Activated T-helper 1 cell treated with anti-CD3 and anti-CD28 coated beads, Interleukin-2, amount 50 U/mL, for 16 hours (primary cell): ENCODE measurements at places on chromosomes 11 and 22.

GRCh38 chr11:68692115-68692514, 7.8 kb downstream of the GAL start:
- no peak for DNase-seq

DNA sequence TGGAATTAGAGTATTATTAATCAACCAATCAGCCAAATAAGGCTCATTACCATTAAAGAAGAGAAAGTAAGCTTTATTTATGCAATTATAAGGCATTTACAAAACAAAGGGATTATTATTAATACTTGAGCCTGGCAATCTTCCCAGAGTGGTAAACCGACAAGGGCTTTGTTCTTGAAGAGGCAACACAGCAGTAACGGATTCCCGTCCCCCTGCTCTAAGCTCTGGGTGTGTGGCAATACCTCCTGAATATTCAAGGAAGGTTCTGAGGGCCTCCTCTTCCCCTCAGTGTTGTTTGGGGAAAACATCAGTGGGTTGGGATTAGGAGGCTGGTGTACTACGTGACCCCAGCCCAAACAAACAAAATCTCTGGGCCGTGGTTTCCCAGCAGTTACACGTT, 176.5 kb downstream of the TENM4 start:
- DNase-seq: no peak

DNA sequence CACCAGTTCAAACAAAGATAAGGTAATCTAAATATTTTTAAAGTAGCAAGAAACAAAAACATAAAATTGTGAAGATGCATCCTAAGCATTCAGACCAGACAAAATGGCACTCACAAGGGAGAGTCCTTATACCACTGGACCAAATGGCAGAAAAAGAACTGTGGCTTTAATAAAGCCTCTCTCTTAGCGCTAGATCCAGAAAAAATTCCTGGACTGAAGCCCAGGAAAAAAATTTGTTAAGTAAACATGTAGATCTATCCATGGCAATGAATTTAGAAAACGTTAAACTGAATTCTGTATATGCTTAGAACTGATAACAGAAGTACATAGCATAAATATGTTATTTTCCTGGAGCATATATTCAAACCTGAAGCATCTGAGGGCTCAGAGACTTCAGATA, 11.8 kb upstream of the CD59 start:
- DNase-seq: no peak

GRCh38 chr11:102632026-102632425, 6.9 kb upstream of the MMP20 start:
- no peak for DNase-seq

- no peak for DNase-seq
These were observed 3.5 kb upstream of the POU2F3 start for GRCh38 chr11:120236169-120237107.

GRCh38 chr22:32999039-32999815, 59.0 kb downstream of the SYN3 start:
- DNase-seq: no peak

- DNase-seq: no peak
These were observed 10.7 kb upstream of the CD5 start for GRCh38 chr11:61091373-61092279.

DNA sequence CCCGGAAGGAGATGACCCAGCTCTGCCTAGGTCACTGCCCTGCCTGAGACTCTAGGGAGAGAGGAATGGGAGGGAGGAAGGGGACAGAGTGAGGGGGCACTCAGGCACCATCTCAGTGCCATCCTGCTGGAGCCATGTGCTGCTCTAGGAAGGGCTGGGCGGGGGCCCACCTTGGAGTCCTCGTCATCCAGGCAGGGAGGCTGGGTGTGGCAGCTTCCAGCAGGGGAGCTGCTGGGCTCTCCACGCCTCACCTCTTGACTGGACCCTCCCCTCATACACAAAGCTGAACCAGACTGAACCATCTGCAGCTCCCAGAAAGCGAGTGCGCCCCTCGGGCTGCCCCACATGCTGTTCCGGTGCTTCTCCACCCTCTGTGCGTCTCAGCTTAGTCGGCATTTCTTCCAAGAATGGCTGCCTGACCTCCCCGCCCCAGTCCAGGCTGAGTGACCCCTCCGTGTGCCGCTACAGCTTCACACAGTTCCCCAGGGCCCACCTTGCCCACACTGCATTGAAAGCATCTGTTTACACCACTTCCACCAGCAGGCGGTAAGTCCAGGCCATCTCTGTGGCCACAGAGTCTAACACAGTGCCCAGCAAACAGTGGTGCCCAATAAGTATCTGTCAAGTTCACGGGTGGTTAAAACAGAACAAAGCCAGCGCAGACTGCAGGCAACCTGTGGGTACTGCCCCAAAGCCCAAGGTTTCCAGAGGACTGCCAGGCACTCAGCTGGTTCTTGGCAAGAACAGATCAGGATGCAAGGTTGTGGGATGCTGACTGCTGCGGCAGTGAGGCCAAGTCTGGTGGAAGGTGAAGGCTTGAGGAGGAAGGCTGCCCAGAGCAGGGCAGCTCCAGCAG, 9.4 kb upstream of the TRIM29 start:
- DNase-seq: no peak

DNA sequence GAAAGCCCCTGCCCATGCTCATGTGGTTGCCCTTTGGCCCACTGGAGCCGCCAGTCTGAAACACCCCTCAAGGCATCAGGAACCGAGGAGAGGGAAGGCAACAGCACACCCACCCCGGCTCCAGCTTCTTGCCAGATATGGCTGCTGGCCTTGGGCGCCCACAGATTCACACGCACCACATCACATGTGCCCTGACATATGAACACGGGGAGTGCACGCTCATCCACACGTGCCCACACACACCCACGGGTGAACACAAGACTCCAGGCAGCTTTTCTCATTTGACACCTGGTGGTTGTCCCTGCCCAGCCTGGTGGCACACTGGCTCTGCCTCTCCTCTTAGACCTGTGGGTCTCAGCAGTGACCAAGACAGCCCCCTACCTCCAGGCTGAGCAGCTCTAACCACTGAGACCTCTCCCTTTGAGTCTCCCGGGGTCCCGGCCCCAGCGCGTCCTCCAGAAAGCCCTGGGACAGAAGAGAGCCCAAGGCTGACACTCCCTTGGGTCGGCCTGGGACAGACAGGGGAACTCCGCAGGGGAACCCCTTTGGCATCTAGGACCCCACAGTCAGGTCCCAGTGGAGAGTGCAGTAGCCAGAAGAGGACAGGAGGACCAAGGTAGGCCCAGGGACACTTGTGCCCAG, 2.7 kb upstream of the MAPK12 start:
- DNase-seq: no peak

- DNase-seq: no peak
These were observed 29.3 kb upstream of the NECTIN1 start for GRCh38 chr11:119758291-119758690.

DNA sequence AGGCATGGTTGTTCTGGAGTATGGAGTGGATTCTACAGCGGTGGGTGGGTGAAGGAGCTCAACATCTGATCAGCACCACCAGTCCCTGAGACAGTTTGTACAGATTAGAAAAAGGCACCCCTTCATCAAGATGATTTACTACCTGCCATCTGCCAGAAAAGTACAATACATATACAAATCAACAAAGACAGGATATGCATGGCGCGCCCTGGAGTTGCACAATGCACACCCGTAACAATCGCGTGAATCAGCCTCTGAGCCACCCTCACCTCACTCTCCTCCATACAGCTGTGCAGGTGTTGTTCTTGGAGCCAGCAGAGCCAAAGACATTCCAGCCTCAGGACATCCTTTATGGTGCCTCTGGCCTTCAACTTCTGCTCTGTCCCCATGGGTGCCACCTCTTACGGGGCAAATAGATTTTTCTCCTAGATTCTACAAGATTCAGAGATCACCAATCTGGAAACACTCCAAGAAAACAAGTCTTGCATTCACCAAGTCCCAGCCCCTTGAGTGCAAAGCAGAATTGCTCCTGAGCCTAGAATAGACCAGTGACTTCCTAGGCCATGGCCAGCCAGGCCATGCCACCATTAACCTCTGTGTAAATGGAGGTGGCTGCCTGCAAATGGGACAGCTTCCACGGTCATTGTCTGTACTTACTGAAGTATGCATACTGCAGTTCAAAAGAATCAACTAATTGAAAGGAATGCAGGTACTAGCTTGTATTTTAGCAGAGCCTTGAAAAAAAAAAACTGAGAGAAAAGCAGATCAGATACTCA, 490.9 kb downstream of the SOX6 start:
- no peak for DNase-seq

- DNase-seq: no peak
These were observed 80.8 kb upstream of the HEPHL1 start for GRCh38 chr11:93940395-93940794.

DNA sequence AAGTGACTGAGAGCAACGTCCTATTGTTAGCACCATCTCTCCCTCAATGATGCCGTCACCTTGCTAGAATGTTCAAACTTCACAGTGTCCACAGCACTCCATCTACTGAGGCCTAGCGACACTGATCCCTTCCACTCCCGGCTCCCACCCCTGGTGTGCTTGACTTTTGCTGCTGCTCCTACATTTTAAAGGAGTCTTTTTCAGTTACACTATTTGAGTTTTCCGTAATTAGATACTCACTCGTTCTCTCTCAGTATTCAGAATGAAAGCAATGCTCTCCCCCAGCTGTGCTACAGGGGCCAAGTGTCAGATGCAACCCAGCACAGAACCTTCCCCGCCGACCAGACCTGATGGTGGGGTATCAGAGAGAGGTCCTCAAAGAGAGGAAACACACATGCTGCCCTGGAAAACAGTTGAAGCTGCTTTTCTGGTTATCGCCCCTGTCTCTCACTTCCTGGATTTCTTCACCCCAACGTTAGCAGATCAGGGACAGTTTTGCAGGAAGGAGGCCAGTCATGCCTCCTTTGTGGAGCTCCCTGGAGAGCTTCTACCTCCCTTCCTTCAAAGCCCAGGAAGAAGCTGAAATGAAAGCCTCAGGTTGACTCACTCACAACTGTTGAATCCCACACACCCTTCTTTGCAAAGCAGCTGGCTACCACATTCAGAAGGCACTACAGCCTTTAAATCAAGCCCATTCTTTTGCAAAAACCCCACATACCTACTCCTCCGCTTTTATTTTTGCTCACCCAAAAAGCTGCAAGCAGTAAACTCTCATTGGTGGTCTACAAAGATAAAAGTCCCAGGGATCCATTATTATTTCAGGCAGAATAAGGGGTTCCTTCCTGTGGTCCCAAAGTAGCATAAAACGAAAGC, 23.5 kb downstream of the LARGE1 start:
- DNase-seq: no peak

- no peak for DNase-seq
These were observed 602 bp downstream of the EWSR1 start for GRCh38 chr22:29268511-29269229.

- DNase-seq: no peak
These were observed 27.4 kb upstream of the LINC01488 start for GRCh38 chr11:69454018-69454417.

DNA sequence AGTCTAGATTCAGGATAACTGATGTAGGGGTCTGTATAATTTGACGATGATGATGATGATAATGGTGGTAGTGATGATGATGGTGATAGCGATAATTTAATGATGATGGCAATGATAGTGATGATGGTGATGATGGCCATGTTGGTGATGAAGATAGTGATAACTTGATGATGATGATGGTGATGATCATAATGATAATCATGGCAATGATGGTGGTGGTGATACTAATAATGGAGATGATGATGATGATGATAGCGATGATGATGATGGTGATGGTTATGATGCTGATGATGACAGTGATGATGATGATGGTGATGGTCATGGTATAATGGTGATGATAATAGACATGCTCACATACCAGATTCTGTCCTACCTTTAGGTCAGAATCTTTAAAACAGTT, 66.2 kb upstream of the SEZ6L start:
- DNase-seq: no peak

DNA sequence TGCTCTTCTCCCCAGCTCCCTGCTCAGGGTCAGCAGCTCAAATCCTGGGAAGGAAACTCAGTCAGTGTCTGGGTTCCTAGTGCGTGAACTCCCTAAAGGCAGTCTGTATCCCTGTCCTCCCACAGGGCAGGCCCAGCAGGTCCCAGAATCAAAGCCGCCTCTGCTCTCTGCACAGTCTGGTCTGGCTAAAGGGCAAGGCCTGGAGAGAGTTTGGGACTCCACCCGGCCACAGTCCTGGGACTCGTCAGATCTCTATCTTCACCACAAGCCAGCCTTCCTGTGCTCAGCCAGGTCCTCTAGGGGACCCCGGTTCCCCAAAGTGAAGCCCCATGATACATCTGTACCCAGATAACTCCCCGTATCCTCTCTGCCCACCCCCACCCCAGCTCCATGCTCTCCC, 56.2 kb upstream of the CSNK2A3 start:
- DNase-seq: no peak

GRCh38 chr11:72441752-72442207, 7.4 kb upstream of the CLPB start:
- no peak for DNase-seq

- DNase-seq: no peak
These were observed 886 bp upstream of the NIPSNAP1 start for GRCh38 chr22:29581799-29582198.

- DNase-seq: no peak
These were observed 2.0 kb upstream of the ESRRA start for GRCh38 chr11:64303109-64304031.

- DNase-seq: no peak
These were observed 116.8 kb downstream of the RRAS2 start for GRCh38 chr11:14242187-14242586.

GRCh38 chr11:25691959-25692358, 640.0 kb upstream of the ANO3 start:
- no peak for DNase-seq

DNA sequence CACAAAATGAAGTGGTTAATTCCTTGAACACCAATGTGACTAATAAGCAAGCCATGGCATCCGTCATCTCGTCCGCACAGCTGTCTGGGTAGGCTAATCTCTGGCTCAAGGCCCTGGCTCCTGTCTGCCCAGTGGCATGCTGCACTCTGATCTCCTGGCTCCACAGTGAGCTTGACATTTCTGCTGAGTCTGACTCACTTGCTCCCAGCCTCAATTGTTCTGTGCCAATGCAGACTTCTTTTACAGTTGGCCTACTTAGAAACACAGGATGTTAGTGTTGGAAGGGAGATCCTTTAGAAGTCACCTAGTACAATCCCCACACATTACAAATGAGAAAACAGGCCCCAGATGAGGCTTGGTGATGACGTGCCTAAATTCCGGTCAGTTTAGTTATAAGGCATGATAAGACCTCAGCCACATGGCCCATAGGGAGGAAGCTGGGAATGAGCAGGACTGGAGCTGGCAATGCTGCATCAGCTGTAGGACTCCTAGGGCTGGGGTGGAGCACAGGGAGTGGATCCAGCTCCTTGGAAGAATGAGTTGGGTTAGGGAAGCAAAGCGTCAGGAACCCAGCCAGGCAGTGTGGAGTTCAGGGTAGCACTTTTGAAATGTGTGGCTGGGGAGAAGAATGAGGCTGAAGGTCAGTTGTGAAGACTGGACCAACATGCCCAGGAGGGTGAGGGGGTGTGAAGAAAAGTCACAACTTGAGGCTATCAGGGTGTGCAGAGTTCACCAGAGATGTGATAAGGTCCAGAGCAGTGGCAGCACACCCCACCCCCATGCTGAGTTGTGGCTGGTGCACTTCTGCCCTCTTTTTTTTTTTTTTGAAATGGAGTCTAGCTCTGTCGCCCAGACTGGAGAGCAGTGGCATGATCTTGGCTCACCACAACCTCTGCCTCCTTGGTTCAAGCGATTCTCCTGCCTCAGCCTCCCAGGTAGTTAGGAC, 70.2 kb upstream of the EED start:
- DNase-seq: no peak
